ENCODE measurements at places on chromosomes 1 and 21.

GRCh38 chr1:168317309-168317708 is 36.6 kb downstream of the TBX19 start:
- DNase-seq = no peak

GRCh38 chr1:156390469-156391365 is 21.7 kb downstream of the RHBG start:
- DNase-seq = no peak

- no peak for DNase-seq
Observed at GRCh38 chr1:83735526-83735925, 263.4 kb downstream of the TTLL7 start.

GRCh38 chr1:222461941-222462340 is 86.0 kb downstream of the HHIPL2 start:
- DNase-seq = no peak

DNA sequence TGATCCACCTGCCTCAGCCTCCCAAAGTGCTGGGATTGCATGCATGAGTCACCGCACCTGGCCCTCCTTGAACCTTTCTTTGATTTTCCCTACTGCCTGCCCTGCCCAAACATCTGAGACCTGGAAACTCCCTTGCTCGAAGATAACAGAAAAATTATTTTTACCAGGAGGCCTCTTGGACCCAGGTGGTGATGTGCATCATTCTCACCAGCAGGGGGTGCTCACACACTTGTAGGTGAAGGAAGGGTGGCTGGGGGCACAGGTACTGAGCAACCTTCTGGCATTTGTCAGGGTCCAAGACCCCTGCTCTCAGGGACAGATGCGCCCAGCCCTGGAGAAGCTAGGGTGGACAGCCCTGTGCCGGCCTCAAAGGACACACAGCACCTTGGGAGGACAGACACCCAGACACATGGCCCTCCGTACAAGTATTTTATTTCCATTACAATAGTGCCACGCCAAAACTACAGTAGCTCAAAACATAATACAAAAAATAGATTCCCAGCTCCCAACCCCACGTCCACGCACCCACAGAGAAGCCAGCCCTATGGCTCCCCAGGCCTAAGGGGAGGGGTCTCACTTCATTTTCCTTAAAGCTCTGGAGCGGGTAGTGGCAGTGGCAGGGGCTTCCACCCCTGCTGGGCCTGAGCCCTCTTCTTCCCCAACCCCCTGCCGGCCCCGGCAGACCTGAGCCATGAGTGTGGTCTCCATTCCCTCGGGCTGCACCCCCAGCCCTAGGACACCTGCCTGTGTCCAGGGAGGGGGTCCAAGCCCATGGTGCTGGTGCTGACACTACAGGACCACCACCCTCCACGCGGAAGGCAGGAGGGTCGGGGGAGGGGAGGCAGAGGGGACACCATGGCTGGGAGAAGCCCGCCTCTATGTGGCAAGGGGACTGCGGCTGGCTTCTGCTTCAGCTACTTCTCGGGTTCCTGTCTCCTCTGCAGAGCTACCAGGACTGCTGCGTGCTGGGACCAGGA is 40.4 kb upstream of the EIF4G3 start:
- DNase-seq = peak; percentile 45

- DNase-seq = no peak
Observed at GRCh38 chr1:66276218-66276617, 257.7 kb upstream of the SGIP1 start.

DNA sequence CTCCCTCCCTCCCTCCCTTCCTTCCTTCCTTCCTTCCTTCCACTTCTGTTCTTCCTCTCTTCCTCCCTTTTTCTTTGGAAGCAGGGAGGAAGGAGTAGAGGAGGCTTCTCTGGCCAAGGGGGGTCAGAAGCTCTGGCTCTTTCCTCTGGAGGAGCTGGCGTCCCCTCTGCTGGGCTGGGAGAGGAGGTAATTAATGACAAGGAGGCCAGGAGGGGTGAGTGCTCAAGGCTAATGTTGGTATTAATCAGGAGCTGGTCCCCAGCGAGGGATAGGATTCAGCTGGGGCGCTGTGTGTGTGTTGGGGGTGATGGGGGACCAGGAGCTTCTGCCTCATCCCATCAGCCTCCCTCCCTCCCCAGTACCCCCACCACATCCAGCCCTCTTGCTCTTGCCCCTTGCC is 6.2 kb upstream of the PEAR1 start:
- no peak for DNase-seq

DNA sequence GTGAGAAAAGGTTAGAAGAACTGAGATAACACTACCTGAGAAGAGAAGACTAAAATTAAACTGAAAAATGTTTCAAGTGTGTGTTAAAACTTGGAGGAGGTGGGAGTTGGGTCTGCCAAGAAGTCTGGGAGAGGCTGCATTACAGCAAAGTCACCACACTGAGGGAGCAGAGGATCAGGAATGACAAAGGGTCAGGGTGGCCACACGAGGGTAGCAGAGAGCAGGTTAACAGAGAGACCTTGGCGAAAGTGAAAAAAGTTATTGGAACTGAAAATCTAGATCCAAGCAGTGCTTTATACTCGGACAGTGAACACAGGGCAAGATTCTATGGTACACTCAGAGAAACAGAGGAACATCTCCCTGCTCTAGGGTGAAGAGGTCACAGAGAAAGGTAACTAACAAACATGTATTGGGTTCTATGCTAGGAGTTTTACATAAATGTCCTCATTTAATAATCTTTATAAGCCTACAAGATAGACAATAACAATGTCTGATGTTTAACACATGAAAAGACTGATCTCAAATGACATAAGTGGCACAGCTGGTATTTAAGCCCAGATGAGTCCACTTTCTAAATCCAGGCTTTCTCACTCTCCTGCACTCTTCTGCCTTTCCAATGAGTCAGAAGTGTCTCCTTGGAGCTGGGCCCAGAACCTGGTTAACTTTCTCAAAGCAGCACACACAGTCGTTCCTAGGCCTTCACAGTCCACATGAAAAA is 10.3 kb upstream of the CADM3 start:
- DNase-seq = peak; percentile 89

- DNase-seq = no peak
Observed at GRCh38 chr1:113812661-113813135, 422 bp upstream of the RSBN1 start.

DNA sequence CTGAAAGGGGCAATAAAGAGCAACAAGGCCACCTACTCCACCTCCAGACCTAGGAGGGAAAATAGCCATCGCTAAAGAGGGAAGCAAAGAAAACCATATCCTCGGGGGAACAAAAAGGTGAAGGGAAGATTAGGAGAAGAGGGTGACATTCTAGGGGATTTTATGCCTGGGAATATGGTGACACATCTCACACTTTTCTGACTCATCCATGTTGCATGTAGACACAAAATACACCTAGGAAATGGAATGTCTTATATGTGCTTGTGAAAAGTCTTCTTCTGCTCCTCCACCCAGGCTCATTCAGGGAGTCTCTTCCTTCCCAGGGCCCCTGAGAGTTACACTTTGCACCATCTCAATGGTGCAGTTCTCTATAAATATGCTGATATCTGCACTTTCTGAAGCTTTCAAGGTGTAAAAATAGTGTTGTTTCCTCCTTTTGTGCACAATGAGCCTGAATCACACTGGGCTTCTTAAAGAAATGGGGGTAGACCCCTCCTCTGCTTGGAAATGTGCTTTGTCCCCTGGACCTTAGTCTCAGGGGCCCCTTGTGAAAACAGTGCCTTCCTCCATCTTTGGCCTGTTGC is 195.9 kb downstream of the CYYR1 start:
- DNase-seq = no peak

DNA sequence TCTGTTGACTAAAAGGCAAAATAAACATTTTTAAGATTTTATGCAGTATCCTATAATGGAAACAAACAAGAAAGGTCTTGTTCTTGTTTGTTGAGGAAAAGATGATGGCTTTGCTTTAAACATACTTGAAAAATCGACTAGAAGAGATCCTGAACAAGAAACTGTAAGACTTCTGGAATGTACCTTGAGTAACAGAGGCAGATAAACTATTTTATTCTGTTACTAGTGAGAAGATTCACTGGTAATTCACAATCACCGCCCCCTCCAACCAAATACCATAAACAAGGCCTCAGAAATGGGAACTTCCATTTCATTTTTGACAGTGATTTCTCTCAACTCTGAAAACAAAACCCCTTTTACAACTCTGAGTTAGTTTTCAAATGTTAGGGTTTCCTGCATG is 18.1 kb downstream of the TSEN15 start:
- peak; percentile 20 for DNase-seq

DNA sequence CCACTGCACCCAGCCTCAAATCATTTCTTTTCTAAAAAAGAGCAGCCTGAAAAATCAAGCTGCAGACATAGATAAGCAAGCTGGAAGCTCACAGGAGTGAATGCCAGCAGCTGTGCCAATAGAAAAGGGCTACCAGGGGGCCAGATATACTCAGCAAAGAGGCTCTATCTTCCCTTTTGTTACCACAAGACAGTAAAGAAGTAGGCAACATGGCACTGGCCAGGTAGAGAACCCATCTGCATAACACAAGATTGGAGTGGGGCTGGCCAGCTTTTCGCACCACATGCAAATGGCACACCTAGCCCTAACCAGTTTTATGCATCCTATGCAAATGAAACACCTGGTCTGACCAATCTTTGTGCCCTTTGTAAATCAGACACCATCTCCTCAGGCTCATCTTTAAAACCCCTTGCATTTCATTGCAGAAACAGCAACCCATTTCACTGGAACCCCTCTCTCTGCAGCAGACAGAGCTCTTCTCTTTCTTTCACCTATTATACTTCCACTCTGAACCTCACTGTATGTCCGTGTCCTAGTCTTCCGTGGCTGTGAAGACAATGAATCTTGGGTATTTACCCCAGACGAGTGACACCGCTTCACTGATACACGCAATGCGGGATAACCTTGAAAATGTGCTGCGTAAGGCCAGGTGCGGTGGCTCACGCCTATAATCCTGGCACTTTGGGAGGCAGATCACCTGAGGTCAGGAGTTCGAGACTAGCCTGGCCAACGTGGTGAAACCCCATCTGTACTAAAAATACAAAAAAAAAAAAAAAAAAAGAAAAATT is 15.1 kb downstream of the CASP9 start:
- DNase-seq = no peak

DNA sequence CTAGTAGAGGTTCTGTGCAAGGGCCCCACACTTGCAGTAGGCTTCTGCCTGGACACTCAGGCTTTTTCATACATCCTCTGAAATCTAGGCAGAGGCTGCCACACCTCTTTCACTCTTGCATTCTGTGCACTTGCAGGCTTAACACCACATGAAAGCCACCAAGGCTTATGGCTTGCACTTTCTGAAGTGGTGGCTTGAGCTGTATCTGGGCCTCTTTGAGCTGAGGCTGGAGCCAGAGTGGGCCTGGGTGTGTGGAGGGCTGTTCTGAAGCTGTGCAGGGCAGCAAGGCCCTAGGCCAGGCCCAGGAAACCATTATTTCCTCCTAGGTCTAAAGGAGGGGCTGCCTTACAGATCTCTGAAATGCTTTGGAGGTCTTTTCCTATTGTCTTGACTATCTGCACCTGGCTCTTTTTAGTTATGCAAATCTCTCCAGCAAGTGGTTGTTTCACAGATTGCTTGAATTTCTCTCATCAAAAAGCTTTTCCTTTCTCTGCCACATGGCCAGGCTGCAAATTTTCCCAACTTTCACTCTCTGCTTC is 66.2 kb downstream of the TYW3 start:
- DNase-seq = no peak

- DNase-seq = peak; percentile 51
Observed at GRCh38 chr1:184896000-184896399, 78.3 kb downstream of the NIBAN1 start.

DNA sequence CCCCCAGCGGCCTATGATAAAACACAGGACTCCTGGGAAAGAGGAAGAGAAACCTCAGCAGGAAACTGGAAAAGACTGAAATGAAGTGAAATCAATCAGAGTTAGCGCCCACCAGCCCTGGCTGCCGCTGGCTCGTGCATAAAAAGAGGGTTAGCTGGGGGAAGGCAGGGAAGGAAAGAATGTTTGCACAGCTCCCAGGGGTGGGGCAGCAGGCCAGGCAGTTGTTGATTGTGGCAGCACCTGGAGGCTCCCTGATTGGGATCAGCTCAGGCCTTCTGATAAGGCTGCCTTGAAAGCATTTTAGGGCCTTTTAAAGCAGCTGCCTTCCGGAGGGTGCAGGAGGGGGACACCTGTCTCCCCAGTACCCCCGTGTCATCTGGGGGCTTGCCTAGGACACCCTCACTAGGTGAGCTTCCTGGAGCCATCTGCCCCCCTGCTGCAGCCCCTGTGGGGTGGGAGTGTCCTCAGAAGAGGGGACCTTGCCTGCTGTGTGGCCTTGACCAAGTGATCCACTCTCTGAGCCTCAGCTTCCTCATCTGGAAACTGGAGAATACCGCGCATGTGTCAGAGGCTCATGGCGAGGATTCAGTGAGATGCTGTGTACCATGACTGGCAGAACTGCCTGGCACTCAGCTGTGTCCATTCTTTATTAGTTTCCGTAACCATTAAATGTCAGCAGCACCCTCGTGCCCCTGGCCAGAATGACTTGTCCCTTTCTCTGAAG is 6.6 kb downstream of the EPHB2 start:
- DNase-seq = no peak

DNA sequence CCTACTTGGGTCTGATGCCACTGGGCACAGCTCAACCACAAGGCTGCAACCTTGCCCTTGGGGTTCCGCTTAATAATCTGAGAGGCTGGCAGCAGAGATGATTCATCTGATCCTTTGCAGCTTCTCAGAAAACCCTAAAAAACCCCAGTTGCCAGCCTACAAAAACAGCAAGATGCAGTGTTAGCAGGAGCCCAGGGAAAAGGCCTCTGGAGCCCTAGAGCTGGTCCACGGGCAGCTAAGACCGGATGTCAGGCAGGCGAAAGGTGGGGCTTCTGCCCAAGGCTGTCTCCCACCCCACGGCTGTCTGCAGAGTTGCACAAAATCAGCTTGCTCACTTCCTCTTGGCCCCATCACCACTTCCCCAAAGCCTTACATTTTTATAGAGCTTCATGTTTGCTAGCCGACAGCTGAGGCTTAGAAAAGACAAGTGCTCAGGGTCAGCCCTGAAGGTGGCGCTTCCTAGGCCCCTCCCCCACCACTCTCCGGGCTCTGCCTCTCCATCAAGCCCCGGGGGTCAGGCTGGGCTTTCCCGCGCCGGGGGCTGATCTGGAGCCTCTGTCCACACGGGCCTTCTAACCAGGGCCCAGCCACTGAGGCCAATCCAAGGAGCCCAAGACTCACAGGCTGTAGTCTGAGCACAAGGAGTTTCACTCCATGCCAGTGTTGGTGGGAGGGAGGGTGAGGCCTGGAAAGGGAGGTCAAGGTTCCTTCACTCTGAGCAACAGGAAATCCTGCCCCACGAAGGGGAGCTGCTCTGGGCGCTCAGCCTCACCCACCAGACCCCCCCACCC is 4.2 kb upstream of the ADORA3 start:
- peak; percentile 63 for DNase-seq

- DNase-seq = no peak
Observed at GRCh38 chr1:106319612-106320011, 736.9 kb upstream of the PRMT6 start.

DNA sequence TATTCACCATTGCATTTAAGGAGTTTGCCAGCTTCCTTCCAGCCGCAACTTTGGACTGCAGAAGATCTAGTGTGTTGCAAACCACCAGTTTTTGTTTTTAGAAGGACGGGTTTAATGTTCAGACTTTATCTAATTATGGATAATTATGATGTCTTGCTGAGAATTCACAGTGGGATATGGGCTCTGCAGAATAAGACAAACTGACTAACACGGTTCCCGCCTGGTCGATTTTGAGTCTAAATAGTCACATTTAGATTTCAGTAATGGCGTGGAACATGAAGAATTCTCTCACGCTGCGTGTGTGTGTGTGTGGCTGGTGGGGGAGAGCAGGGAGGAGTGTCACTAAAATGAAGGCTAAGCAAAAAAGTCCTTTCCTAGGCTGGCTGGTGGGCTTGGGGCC is 48.5 kb upstream of the DMRTB1 start:
- peak; percentile 4 for DNase-seq
